ENCODE measurements at places on chromosomes 3 and 15.
A peak's percentile ranks its signal among the peaks of the same experiment; 100 is the strongest.

GRCh38 chr3:196640297-196641018 lies 964 bp downstream of the NRROS start:
- no peak for DNase-seq

DNA sequence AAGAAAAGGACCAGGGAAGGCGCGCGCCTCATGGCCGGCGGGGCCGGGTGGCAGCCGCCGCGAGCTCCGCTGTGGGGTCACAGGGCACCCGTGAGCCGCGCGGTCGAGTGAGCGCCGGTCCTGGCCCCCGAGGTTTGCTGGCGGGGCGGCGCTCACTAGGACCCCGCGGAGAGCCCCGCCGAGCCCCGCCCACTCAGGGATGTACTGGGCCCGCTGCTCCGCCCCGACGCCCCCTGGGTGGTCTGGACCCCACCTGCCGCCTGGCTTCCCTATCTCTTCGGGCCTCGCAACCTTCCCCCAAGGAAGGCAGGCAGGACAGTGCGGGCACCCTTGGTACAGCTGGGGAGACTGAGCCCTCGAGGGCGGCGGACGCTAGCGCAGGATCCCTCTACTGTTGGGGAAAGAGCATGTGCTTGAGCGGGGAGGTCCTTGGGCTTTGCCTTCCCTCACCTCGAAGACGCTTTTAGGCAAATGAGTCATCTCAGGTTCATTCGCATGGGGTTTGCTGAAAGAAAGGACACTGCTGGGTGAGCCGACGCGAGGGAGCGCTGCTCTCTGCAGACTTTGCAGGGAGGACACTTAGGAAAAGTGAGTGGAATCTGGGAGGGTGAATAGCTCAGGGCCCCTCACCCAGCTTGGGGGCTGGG lies at the start of gene CHRNB4:
Gene CHRNB4, minus strand, starts transcription at position 109 of the 647 bp plus-strand sequence. Its CDS starts 77 bp downstream, at position 32.
- DNase-seq, result peak; percentile 47

- no peak for DNase-seq
These were observed 50.0 kb upstream of the PCSK6 start for GRCh38 chr15:101539492-101539891.

- no peak for DNase-seq
These were observed 442.9 kb downstream of the EDEM1 start for GRCh38 chr3:5630406-5630805.

- DNase-seq, result no peak
These were observed 101.8 kb downstream of the NECTIN3 start for GRCh38 chr3:111173328-111173900.

- DNase-seq, result no peak
These were observed 4.3 kb downstream of the SIDT1 start for GRCh38 chr3:113536627-113537101.

GRCh38 chr3:63966871-63967270 lies 54.7 kb upstream of the SCAANT1 start:
- DNase-seq, result no peak

DNA sequence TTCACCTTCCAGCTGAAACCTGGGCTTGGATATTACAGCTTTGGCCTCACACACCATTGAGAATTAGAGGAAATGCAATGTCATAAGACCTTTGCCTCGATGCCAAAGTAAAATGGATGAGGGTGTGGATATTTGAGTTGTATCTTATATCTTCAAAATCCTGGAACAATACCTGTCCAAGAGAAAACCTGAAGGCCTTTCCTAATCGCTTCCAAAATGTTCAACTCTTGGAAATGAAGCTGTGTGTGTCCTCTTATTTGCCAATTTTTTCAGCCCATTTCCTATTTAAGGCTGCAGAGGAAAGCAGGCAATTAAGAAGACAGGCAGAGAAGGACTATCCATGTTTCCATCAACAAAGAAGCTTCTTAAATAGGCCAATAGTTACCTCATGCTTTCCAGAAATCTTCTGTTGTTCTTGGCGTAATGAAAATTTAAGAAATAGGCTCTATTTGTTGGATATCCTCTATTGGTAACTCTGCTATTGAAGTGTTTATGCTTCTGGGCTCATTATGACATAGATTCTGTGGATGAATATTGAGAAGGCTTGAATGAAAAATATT lies 99.5 kb upstream of the ZBTB20 start:
- no peak for DNase-seq

DNA sequence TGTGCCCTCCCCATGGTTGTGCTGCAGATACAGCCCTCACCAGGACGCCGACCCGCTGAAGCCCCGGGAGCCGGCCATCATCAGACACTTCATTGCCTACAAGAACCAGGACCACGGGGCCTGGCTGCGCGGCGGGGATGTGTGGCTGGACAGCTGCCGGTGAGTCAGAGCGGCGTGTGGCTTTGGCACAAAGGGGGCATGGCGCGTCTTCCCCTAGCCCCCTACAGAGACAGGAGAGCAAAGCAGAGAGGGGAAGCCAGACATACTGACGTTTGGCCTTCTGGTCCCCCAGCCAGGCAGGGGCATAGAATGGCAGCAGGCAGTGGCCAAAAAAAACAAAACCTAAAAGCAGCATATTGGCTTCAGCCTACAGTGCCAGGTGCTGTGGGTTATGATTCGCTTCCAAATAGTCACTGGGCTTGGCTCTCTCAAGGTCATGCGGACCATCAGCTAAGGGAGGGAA lies 64.0 kb downstream of the MESD start:
- DNase-seq, result no peak

DNA sequence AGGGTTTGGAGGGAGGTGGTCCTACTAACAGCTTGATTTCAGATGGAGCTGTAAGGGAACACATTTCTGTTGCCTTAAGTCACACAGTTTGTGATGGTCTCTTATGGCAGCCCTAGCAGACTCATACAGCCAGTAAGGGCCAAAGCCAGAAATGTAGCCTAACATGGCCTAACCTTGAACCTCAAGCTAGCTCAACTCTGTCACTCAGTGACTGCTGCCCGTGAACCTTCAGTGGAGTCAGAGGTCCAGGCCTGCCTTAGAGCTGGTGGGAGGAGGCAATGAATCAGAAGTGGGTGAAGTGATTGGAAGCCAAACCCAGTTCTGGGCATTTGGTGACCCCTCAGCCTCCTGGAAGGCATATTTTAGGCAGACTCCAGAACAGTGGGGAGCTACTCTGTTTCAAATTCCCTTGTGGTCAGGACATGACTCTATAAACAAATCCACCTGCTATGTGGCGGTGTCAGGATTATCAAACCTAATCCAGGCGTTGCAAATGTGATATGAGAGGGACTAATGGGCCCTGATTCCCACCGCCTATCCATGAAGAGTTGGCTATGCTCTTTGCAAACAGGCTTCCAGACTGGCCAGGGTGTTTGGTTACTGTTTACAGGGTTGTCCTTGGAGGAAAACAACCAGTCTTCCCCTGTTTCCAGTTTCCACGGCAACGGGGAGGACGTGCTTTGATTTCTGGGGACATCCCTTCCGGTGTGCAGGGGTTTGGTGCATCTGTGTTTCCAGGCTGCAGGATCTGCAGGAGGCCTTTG lies 105.9 kb upstream of the AGBL1 start:
- no peak for DNase-seq

GRCh38 chr3:53795176-53795575 lies 51.0 kb downstream of the CHDH start:
- no peak for DNase-seq

DNA sequence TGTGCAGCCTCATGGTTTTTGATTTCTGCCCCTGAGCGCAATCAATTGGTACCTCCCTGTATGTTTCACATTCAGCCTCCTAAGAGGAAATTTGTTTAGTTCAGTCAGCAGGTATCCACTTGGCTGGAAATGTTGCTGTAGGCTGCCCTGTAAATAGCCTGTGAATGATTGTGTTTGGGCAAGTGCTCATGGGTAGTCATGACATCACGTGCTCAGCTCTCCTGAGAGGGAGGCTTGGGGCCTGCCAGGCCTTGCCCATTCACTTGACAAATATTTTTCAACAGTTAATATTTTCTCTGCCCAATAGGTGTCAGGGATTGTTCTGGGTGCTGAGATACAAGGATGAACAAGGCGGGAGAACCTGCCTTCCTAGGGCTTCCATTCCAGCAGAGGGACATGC lies 13.3 kb downstream of the HRH1 start:
- no peak for DNase-seq

GRCh38 chr15:69134791-69135190 lies 25.6 kb upstream of the GLCE start:
- DNase-seq, result no peak

DNA sequence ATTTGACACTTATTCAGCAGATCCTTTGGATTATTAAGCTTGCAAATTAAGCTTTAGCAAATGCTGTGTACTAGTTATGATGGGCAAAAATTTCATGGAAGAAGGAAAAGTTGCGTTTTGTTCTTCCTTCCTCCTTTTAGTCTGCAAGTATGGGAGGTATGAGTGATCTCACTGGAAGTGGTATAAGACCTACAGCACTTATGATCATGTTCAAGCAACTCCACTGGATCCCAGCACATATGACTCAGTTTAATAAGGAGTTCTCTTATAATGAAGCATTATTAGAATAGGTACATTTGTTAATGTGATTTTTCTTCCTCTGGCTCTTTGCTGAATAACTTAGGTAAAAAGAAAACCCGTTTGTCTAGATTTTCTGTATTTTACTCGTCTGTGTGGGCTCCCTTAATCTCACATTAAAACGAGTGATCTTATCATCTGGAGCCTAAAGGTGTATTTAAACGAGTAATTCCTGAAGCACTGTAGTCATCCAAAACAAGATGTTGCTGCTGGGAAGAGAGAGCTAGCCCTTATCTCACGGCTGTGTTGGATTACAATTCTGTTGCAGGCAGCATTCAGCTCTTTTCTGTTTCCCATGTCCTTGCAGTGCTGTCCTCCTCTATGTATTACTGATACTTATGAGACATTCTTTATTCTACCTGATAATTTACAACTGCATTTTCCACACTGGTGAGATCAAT lies 264.9 kb downstream of the GBE1 start:
- no peak for DNase-seq

DNA sequence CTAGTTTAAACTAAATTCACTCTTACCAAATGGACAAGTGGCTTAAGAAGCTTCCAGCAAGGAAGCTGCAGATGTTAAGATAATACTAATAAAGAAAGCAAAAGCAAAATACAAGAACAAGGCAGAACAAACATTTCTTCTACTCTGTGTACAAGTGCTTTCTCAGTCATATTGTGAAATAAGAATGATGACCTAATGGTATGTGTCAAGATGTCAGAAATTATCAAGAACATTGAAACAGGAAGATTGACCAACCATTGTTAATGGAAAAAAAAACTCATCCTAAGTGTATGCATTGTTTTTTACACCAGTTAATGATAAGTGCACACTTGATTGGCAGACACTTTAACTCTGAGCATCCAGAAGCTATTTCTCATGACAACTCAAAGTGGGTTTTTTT lies 65.4 kb upstream of the P2RY1 start:
- no peak for DNase-seq

DNA sequence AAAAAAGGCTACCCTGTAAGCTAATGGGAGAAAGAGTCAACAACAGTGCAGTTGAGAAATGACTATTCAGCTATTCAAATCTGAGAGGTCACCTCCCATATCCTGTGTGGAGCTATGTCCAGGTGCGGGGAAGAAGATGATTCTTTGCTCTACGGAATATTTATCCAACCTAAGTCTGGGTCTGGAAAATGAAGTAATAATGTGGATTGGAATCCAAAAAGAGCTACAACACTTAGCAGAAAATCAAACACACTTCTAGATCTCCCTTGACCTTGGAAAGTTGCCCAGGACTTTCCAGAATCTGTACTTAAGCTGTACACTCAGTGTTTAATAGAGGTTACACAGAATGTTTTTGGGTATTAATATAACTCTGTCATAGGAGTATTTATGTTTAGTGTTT lies 251.9 kb downstream of the NAALADL2 start:
- no peak for DNase-seq

Data from stimulated activated naive CD8-positive, alpha-beta T cell treated with anti-CD3 and anti-CD28 coated beads, Interleukin-15, amount 100 ng/mL, for 72 hours (primary cell).